Endothelial cell of umbilical vein (primary cell): ENCODE measurements at places on chromosomes 11 and 22.

DNA sequence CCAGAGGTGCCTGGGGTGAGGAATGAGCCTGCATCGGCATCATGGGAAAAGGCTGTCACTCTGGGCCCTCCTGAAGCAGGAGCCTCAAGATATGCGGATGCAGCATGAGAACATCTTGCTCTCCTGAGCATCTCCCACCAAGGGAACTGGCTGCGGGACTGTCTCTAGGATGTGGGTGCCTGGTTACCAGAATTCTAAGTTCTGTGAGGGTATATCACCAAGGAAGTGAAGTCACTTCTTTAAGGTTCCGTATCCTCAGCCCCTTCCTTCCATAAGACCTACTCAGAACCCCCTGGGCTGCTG, 86.9 kb downstream of the GGTLC2 start:
- no peak for DNase-seq

- DNase-seq = peak; percentile 43
Measured at GRCh38 chr11:5364214-5364613, 12.9 kb downstream of the OR51B6 start.

DNA sequence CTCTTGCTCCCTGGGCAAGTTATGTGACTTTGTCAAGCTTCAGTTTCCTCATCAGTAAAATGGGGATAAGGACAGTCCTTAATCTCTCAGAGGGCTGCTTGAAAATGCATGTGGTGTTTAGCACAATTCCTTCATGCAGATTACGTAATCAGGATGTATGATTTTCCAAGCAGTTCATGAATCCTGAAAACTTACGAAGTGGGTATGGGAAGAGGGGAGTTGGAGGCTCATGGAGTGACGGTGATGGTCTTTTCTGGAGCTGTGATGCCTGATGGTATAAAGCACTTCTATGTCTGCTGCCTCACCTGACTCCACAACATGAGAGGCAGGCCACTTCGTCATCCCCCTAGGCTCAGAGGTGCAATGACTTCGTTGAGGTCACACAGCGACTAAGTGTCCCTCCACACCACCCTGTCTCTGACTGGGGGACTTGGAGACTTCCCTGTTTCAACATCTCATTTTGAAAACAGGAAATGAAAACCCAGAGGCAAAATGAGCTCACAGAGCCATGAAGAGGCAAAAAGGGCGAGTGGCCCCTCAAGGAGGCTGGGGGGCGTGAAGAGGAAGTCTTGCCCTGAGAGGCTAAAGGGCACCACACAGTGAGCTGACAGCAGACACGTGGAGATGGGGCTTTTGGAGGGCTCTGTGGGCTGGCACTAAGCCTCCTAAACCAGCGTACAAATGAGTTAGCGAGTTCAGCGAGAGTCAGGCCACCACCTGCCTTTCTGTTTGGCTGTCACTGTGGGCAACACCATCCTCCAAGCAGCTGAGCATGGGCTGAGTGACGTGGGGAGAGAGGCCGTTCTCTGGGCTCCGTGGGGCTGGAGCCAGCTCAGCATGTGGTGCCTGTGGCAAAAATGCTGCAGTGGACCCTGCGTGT, 10.1 kb downstream of the MCM5 start:
- no peak for DNase-seq

- no peak for DNase-seq
Measured at GRCh38 chr11:61912991-61913698, 4.2 kb downstream of the RAB3IL1 start.

DNA sequence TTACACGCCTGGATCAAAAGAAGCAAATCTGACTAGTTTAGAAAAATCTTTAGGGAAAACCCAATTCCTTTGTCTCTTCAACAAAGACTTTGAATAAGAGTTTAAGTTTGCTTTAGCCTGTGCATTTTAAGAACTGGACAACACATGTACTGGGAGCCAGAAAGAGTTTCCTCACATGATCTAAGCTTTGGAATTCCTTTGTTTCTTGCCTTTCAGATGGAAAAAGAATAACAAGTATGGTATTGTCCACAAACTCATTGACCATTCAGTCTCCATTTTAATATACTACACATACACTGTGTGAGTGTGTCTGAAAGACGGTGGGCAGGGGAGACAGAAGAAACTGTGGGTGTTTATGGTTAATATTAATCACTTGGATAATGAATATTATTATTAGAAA, 205.6 kb downstream of the MAML2 start:
- peak; percentile 55 for DNase-seq

DNA sequence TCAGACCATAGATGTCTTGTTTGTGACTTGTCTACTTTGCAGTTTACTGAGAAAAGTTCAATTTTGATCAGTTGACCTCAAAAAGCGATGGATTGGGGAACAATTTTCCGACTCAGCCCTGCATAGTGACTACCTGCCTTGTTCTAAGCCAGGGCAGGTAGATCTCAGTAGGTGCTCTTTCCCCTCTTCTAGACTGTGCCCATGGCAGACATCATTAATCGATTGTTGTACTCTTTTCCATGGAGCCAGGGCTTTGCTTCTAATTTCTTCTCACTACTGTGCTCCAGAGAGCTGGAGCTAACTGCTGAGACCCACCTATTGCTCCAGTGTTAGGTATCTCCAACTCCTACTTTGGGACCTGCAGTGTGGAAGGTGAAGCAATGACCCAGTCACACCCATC, 9.9 kb downstream of the RAB36 start:
- DNase-seq = no peak

- no peak for DNase-seq
Measured at GRCh38 chr11:117891362-117891761, 14.9 kb upstream of the FXYD6 start.

GRCh38 chr11:111472228-111472627, 40.0 kb downstream of the BTG4 start:
- no peak for DNase-seq

GRCh38 chr11:1853376-1854131, 670 bp downstream of the LSP1 start:
- DNase-seq = no peak

DNA sequence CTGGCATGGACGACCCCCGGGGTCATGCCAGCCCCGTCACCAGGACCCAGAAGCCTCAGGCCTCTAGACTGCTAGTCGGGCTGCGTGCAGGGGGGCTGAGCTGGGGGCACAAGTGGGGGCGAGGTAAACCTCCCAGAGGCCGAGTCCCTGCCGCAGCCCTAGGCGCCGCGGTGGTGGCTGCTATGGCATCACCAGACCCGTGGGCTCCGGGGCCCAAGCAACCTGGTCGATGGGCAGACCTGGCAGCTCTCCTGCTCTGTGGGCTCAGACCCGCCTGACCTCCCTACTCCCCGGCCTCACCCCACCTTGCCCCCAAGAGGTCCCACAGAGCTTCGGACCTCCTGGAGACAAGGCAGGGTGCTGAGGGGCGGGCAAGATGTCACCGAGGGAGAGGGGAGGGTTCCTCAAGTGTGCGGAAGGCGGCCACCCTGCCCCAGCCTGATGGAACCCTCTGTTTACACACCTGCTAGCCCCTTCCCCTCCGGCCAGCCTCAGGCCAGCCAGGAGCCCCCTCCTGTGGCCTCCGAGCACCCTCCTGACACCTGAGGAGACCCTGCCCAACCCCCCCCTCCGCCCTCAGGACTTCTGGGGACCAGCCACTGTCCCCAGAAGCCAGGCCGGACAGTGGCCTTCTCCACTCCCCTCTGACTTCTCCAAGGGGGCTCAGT, 9.4 kb downstream of the IGF2 start:
- no peak for DNase-seq

- DNase-seq = no peak
Measured at GRCh38 chr11:114200351-114201133, 95.7 kb upstream of the NNMT start.

DNA sequence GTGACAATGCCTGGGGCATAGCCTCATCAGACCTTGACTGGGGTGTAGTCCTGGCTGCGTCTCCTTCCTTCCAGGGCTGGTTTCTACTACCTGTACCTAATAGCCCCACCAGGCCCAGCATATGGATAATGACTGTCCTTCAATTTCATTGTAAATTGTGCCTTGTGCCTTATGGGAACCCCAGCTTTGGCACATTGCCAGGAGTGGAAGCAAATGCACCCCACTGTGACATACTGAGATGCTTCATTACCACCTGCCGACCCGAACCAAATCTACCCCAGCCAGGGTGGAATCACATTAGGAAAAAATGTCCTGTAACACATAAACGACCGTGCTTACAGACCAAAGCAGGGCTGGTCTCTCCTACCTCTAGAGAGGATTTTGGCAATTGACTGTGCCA, 7.3 kb downstream of the TOP3B start:
- no peak for DNase-seq

GRCh38 chr22:32236970-32237369, 18.2 kb downstream of the SLC5A4 start:
- no peak for DNase-seq

DNA sequence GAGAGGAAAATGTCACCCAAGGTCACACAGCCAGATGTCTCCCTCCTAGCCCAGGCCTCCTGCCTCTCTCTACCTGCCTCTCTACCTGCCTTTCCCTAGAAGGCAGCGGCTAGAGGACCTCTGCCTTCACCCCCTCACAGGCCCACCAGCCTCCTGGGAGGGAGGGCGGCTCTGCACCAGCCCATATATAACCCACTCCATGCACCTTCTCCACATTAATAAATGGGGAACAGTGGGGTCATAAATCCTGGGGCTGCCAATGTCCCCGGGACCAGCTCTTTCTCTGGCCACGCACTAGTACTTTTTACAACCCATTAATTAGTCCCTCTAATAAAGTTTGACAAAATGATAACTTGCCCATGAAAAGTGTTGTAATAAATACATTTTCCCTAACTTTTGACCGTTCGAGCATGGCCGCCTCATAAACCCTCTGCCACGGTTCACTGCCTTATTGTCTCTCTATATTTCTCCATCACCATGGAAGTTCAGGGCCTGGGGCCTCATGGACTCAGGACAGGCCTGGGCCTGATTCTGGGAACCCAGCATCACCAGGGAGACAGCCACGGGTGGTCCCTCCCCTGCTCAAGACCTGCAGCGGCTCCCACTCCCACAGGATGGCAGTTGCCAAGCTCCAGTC, 102.1 kb downstream of the MN1 start:
- no peak for DNase-seq

GRCh38 chr22:20852076-20852475, 6.5 kb downstream of the PI4KA start:
- DNase-seq = no peak

- no peak for DNase-seq
Measured at GRCh38 chr11:133172349-133172748, 360.0 kb downstream of the OPCML start.

DNA sequence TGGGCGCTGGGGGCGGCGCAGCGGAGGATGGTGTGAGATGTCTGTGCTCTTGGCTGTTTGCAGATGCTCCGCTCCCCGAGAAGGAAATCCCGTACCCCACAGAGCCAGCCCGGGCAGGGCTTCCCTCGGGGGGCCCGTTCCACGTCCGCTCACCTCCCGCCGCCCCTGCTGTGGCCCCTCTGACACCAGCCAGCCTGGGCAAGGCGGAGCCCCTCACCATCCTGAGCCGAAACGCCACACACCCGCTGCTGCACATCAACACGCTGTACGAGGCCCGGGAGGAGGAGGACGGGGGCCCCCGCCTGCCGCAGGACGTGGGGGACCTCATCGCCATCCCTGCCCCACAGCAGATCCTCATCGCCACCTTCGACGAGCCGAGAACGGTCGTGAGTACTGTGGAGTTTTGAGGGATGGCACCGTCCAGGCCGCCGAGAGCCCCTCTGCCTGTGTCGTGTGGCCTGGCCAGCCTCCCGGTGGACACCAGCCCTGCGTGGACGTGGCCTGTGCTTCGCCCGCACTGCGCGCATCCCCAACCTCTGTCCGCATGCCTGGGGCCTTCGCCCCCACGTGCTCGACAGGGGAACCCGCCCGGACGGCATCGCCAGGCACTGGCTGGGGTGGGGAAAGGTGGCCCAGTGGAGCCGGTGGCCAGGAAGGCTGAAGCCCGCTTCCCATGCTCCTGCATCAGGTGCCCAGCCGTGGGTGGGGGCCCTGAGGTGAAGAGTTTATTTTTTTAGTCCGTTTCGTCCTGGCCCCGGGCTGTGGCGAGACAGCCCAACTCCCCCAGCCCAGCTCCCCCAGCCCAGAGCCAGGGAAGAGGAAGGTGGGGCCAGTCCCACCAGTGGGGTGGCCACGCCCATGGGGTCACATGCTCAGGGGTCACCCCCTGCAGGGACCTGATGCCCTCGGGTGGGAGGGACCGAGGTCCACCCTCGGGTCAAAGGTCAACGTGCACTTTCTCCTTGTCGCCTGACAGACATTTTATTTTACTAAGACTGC, 6.5 kb upstream of the TRABD start:
- DNase-seq = no peak
